ENCODE measurements at places on chromosomes 3 and 15.

DNA sequence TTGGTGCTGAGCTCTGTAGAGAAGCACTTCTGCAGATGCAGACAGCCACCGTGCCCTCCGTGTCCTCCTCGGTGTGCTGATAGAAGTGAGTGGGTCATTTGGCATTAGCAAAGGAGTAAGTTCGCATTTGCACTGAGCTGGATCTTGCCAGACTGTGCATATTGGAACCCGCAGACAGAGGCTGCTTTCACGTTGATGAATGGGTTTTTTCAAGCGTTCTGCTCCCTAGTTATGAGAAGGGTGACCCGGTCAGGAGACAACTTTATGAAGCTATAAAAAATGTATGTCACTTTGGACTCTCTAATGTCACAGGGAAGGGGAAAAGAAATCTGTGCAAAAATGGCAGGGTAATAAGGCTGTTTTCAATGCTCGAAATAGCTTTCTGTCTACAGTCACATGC lies 739.4 kb downstream of the MCTP2 start:
- ATAC-seq = no peak

- ATAC-seq = peak; percentile 23
Observed at GRCh38 chr3:158671821-158672214, 630 bp downstream of the LXN start.

- no peak for ATAC-seq
Observed at GRCh38 chr3:175355801-175356335, 496.7 kb downstream of the NAALADL2 start.

DNA sequence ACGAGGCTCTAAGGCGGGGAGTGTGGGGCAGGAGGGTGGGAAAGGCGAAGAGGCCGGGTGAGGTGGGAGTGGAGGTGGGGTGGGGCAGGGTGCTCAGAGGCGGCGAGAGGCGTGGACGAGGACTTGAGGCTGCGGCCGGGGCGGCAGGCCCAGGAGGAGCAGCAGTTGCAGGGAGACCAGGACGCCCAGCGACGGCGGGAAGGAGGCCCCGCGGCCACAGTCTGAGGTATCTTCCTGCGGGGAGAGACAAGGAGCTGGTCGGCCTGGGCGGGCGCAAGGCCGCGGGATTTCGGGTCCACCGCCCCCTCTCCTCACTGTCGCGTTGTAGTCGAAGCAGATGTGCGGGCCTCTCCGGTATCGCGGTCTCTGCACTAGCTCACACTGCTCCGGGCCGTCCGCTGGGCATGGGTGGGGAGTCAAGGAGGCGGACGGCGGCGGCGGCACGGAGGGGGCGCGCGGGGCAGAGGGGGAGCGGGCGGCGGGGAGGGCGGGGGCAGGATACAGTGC lies 5.3 kb upstream of the TMEM115 start:
- peak; percentile 70 for ATAC-seq

- ATAC-seq = no peak
Observed at GRCh38 chr15:86312486-86312885, 232.8 kb downstream of the AGBL1 start.

DNA sequence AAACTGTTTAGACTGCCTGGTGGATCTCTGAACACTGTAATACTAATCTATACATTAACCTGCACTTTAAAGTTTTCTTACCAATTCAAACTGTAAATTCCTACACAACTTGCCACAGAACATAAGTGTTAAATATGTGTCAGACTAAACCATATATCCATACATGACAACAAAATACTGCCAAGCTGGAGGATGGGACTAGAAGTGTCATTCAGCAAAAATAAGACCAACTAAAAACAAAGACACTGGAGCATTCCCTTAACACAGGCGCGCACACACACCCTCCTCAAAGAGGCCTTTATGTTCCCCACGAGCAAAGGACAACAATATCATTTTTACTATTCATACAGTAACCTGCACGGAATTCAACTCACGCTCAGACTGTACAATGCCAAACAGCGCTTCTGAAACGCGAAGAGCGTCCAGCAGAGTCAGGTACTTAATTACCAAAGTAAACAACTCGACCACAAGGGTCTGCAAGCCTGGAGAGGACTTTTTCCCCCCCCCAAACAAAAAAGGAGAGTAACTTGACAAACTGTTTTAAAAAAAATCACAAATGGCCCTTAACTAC lies 1.1 kb downstream of the DCUN1D1 start:
- no peak for ATAC-seq

DNA sequence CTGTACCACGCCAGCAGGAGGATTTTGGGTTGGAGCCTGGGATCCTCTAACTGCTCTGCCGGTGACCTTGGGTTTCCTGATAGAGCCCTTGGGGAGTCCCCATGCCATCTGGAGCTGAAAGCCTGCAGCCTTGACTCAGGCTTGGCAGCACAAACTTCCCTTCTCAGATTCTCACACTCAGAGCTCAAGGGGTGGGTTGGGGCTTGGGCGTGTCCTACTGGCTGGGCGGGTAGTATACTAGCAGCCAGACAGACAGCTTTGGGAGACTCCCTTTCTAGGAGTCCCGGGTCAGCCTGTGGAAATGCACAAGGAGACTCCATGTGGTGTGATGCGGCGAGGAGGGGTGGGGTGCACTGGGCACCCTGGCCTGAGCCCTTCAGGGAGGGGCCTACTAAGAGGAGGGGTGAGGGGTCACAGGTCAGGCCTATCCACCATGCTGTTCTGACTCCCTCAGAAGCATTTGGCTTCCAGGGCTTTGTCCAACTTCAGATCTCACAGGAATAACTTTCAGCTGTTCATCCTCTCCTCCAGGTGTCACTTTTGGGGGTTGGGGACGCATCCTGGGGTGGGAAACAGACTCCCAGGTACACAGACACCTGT lies 21.6 kb upstream of the PLXNA1 start:
- peak; percentile 83 for ATAC-seq

- no peak for ATAC-seq
Observed at GRCh38 chr15:41567862-41568261, 8.8 kb downstream of the TYRO3 start.

- ATAC-seq = no peak
Observed at GRCh38 chr3:128313071-128313725, 153.5 kb downstream of the DNAJB8 start.

GRCh38 chr3:195302431-195302830 lies 31.5 kb upstream of the XXYLT1 start:
- ATAC-seq = no peak

GRCh38 chr15:47846128-47846868 lies 129.0 kb downstream of the SEMA6D start:
- no peak for ATAC-seq

GRCh38 chr3:198051836-198052235 lies 91.8 kb downstream of the LMLN start:
- ATAC-seq = no peak

DNA sequence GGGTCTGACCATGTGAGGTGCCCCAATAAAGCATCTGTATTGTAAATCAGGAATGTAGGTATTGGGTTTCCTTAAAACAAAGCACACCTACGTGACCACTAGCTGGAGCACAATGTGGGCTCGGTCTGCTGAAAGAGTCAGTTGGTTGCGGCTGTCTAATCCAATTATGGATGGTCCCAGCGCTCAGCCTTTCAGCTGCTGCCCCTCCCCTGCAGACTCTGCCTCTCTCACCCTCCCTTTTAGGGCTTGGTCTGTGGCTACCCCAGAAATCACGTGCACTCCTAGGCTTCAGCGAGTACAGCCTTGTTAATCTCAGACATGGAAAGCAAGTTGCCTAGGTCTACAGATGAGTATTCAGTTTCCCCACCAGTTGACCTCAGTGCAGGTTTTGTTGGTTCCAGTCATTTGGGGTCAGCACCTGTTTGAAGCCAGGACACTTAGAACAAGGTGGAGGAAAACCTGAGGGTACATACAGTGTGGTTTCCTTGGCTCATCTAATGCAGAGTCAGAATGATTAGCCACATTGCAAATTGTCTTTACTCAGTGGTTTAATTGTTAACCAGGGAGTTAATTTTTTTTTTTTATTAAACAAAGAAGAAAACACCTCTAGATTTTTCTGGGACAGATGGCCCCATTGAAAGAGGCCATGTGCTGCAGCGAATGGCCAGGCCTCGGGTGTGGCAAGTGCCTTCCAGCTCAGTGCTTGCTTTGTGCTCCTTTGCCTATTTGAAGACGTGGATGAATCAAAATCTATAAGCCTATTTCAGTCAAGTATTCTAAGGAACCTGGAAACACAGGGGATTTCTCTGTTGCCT lies 137.7 kb downstream of the IGF1R start:
- no peak for ATAC-seq

DNA sequence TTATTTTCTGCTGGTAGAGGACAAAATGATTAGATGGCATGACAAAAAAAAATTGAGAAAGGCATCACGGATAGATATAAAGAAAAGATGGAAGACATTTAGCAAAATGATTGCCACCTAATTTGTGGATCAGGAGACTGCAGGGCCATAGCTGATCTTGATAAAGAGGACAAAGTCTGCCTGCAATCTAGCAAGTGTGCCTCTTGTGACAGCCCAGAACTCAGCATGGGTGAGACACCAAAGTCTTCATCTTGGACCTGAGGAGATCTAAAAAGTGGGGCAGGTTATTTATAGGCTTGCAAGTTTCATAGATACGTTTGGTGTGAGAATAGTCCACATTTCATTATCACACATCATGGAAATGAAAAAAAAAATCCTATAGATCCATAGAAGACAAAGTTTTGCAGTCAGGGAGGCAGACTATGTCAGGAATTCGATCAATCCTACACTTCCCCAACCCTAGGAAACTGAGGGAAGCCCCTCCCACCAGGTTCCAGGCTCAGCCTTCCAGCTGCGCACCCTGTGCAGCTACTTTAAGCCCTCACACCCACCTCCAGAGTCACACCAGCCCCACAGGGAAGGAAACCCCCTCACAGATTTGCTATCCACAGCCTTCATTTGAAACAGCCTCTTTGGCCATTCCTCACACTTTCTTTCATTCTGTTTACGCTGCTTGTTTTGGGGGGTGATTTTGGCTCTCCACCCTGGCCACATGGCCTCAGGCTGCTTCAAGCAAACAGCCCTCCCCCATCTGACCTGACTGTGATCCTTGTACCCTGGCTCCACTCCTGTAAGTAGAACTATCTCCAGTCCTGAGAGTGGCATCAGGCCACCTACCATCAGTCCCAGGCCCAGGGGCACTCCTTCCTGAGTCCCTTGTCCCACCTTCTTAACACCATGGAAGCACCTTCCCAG lies 28.1 kb upstream of the KLHL6 start:
- ATAC-seq = peak; percentile 2

GRCh38 chr3:119557877-119558269 lies 1.5 kb downstream of the CD80 start:
- no peak for ATAC-seq

DNA sequence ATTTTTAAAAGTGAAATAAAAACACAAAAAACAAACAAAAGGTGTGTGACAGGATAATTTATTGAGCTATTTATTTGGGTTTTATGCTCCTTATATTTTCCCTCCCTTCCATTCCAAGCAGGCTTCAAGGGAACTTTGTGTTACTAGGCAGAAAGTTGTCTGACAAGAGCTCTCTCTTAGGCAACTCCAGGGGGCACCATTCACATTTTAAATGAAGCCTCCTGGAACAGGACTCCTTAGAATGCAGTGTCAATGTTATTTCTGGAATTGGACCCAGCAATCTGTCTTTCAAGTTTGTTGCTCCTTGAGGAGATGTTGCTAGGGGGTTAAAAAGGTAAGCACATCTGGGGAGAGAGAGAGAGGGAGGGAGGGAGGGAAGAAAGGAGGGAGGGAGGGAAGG lies 5.4 kb upstream of the RFX7 start:
- no peak for ATAC-seq

GRCh38 chr15:90851940-90852339 lies 16.4 kb upstream of the FURIN start:
- ATAC-seq = no peak

DNA sequence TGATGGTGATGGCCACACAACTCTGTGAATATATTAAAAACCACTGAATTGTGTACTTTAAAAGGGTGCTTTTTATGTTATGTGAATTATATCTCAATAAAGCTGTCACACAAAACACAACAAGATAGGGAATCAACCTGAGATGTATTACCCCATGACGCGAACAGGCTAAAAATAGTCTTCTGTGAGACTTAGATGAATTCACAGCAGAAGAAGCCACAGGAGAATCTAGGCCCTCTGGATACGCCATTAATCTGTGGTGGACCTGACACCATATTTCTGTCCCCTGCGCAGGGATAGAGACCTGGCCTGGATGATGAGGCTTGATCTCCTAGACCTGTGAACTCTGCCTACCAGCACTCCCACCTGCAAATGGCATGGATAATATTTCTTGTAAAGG lies 146.0 kb upstream of the HACD2 start:
- ATAC-seq = no peak

DNA sequence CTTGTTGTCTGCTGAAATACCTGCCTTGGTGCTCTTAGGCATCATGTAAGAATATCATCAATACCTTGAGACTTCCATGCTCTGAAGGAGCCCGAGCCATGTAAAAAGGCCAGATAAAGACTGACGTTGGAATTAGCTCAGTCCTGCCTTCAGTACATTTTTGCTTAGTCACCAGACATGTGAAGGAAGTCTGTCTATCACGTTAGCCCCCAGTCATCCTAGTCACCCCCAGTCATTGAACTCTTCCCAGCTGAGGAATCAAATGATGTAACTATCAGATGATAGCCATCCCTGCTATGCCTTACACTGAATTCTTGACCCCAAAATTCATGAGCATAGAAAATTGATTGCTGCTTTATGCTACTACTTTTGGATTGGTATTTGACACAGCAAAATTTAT lies 351.2 kb upstream of the SGO1 start:
- ATAC-seq = no peak

DNA sequence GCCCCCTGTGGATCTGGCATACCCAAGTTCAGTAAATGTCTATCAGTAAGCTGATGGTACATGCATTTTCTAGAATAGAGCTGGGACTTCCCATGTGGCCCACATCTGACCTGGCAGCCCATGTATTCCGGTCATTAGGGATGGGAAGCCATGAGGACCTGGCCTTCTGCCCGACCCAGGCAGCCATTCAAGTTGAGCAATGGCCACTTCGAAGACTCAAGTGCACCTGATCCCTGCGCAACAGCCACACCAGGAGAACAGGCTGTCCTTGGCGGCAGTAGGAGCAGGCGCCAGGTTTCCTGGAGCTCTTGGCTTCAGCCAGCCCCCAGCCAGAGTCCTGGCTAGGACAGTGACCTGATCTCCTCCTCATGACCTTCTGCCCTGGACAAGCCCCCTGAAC lies 14.6 kb downstream of the HEMK1 start:
- peak; percentile 76 for ATAC-seq

GRCh38 chr3:195238081-195238571 lies 32.8 kb downstream of the XXYLT1 start:
- no peak for ATAC-seq

DNA sequence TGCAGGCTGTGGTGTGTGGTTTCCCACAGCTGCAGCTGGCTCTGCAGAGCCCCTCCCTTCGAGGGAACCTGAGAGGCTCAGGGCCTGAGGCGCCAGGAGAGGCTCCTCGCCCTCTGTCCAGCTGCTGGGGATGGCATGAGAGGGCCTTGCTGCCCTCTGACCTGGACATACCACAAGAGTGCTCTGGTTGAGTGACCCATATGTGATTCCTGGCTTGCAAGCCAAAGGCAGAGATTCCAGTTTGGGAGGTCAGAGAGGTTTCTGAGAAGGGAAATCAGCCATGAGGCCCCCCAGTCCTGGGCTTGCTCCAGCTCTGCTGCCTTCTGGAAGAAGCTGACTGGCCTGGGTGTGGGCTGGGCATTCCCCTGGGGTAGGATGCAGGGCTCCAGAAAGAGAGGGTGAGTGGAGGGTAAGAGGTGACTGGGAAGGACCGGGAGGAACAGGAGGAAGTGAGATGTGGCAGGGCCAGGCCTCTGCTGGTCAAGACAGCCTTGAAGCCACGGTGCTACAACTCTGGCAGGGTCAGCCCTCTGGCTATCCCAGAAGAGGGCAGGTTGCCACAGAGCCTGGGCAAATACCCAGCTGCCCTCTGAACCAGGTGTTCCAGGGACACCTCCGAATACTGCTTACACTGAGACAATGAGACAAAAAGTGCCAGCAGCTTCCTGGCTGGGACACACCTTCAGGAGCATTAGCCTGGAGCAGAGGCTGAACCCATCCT lies 16.0 kb upstream of the SRP14 start:
- ATAC-seq = no peak

Data from gastroesophageal sphincter (tissue), 4 donors.